ENCODE measurements at places on chromosomes 5 and 9. TPM values are rescaled to one million over a fixed set of nuclear protein-coding genes. Genes with fewer than 3 reads are reported as not detected.

The CHSY3 gene
- total RNA-seq = 0.85 TPM

The GNAQ gene
- 15.2 TPM for total RNA-seq

The PCDHB8 gene
- total RNA-seq = 2.1 TPM

The CCDC180 gene
- 2.4 TPM for total RNA-seq

The PRUNE2 gene
- 3.1 TPM for total RNA-seq

The MZB1 gene
- total RNA-seq = 0.58 TPM

The GADD45G gene
- total RNA-seq = 44.5 TPM

The SPATA31E1 gene
- not detected for total RNA-seq

The AQP7 gene
- total RNA-seq = 150 TPM

The MAMDC2 gene
- 9.0 TPM for total RNA-seq

The CA9 gene
- total RNA-seq = not detected

The ELP1 gene
- 21.4 TPM for total RNA-seq

The PCDHB2 gene
- total RNA-seq = 1.1 TPM

The SPATA31A3 gene
- total RNA-seq = not detected

The IL5 gene
- not detected for total RNA-seq

The CCNI2 gene
- 0.08 TPM for total RNA-seq

The PRXL2C gene
- 26.8 TPM for total RNA-seq

The PCDHGB5 gene
- 6.0 TPM for total RNA-seq

The DBH gene
- not detected for total RNA-seq

The ENTPD2 gene
- 1.5 TPM for total RNA-seq

The ROR2 gene
- 0.74 TPM for total RNA-seq

The C9orf43 gene
- total RNA-seq = 0.14 TPM

The CCT5 gene
- total RNA-seq = 93.2 TPM

The C5orf24 gene
- total RNA-seq = 24.9 TPM

The ENHO gene
- total RNA-seq = not detected

The CAMSAP1 gene
- 20.0 TPM for total RNA-seq

The IFNA16 gene
- total RNA-seq = not detected

The PCDH12 gene
- total RNA-seq = 7.6 TPM

The TRMO gene
- total RNA-seq = 8.2 TPM

The NRG2 gene
- 3.1 TPM for total RNA-seq

The DNM1 gene
- total RNA-seq = 4.9 TPM

The RASEF gene
- 0.05 TPM for total RNA-seq

The CCL21 gene
- 6.2 TPM for total RNA-seq

The ASPN gene
- 17.5 TPM for total RNA-seq

The FOXD4L6 gene
- total RNA-seq = not detected

The FOXD1 gene
- 0.19 TPM for total RNA-seq

The SH3TC2 gene
- 9.4 TPM for total RNA-seq

The BTNL8 gene
- 0.58 TPM for total RNA-seq

The DEPDC1B gene
- total RNA-seq = 0.30 TPM

The MYORG gene
- total RNA-seq = 6.3 TPM

The SLC6A18 gene
- total RNA-seq = not detected

The SLC25A2 gene
- not detected for total RNA-seq

The SLC45A2 gene
- total RNA-seq = not detected

The CYFIP2 gene
- 28.2 TPM for total RNA-seq

The PCDHGA10 gene
- total RNA-seq = 5.0 TPM

The PITX1 gene
- total RNA-seq = not detected

The MLANA gene
- not detected for total RNA-seq

The TXNDC8 gene
- total RNA-seq = not detected

The SLU7 gene
- total RNA-seq = 56.2 TPM

The SPARC gene
- total RNA-seq = 477 TPM

The TRIM36 gene
- 0.44 TPM for total RNA-seq

The SPATA31C2 gene
- not detected for total RNA-seq

The CCL19 gene
- 0.69 TPM for total RNA-seq

The PCDHGC4 gene
- 1.8 TPM for total RNA-seq

The RMI1 gene
- 5.2 TPM for total RNA-seq

The CDKN2A gene
- 0.30 TPM for total RNA-seq

The PANK3 gene
- total RNA-seq = 26.3 TPM

The SAPCD2 gene
- total RNA-seq = 0.25 TPM
